ENCODE measurements at places on chromosomes 5 and 9. TPM values are rescaled to one million over a fixed set of nuclear protein-coding genes. Genes with fewer than 3 reads are reported as not detected.
A peak's percentile ranks its signal among the peaks of the same experiment; 100 is the strongest.

The IL9 gene
- total RNA-seq: not detected

GRCh38 chr9:136361754-136362449 is 1.6 kb downstream of the DNLZ start:
- H3K4me3 ChIP-seq: no peak overlapping the region
- no peaks in the 10 kb centered on the region for H3K36me3 ChIP-seq
- no peak for DNase-seq
- peak overlapping the region; percentile 82 for H3K27ac ChIP-seq
- H3K4me1 ChIP-seq: peaks cover 39% of the 10 kb centered on the region

GRCh38 chr9:133969681-133970580 is 22.2 kb downstream of the VAV2 start:
- no peaks in the 10 kb centered on the region for H3K36me3 ChIP-seq
- no peak for DNase-seq
- no peak overlapping the region for H3K27ac ChIP-seq
- H3K4me3 ChIP-seq: no peak overlapping the region

DNA sequence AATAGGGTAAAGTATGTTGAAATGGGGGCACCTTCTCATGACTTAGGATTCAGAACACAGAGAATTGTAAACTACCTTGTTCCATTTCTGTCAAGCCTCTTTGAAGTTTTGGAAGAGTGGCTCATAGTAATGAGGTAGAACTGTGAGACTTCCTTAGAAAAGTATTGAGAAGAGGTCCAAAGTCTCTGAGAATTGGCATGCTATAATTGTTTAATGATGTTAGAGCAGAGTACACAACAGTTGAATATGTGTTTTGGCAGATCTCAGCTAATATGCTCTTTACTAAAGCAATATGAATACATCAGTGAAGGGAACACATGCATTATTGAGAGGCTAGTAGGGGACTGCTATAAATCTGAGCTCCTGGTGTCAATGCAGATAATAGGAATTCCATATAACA is 579.4 kb upstream of the RIOK2 start:
- H3K4me3 ChIP-seq: no peak overlapping the region
- no peaks in the 10 kb centered on the region for H3K4me1 ChIP-seq
- H3K27ac ChIP-seq: no peak overlapping the region
- H3K36me3 ChIP-seq: no peaks in the 10 kb centered on the region

GRCh38 chr9:99116003-99116411 is 11.1 kb downstream of the TGFBR1 start:
- no peak for DNase-seq
- H3K4me1 ChIP-seq: peaks cover 80% of the 10 kb centered on the region
- no peaks in the 10 kb centered on the region for H3K36me3 ChIP-seq

The EGFL7 gene
- 272 TPM for total RNA-seq

- H3K4me1 ChIP-seq: peaks cover 57% of the 10 kb centered on the region
- H3K27ac ChIP-seq: no peak overlapping the region
- no peak overlapping the region for H3K4me3 ChIP-seq
- no peaks in the 10 kb centered on the region for H3K27me3 ChIP-seq
Measured at GRCh38 chr9:130024597-130024994, 18.4 kb downstream of the FNBP1 start.

- no peak overlapping the region for H3K27ac ChIP-seq
- no peak overlapping the region for H3K4me3 ChIP-seq
- DNase-seq: no peak
- H3K36me3 ChIP-seq: no peaks in the 10 kb centered on the region
- H3K27me3 ChIP-seq: no peaks in the 10 kb centered on the region
- no peaks in the 10 kb centered on the region for H3K4me1 ChIP-seq
Measured at GRCh38 chr9:122040561-122041242, 52.4 kb downstream of the TTLL11 start.

The MTMR12 gene
- total RNA-seq: 23.8 TPM

DNA sequence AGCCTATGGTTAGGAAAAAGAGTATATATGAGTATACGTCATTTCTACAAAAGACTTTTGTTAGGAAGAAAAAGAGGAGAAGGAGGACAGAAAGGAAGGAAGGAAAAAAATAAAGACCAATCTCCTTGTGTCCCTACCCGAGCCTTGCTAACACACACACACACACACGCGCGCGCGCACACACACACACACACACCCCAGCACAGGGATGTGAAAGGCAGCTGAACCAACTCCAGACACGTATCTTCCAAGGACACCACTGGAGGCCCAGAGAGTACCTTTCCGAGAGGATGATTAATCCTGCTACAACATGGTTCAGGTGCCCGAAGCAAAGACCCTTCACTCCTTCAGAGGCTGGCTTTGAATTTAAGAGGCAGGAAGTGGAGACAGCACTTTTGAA is 56.9 kb upstream of the GALNT10 start:
- no peaks in the 10 kb centered on the region for H3K27me3 ChIP-seq
- no peak overlapping the region for H3K27ac ChIP-seq
- no peaks in the 10 kb centered on the region for H3K36me3 ChIP-seq
- no peak for DNase-seq
- no peak overlapping the region for H3K4me3 ChIP-seq
- H3K4me1 ChIP-seq: no peaks in the 10 kb centered on the region

- H3K27me3 ChIP-seq: no peaks in the 10 kb centered on the region
- no peak for DNase-seq
- H3K4me3 ChIP-seq: no peak overlapping the region
- H3K4me1 ChIP-seq: peaks cover 7% of the 10 kb centered on the region
Measured at GRCh38 chr9:297104-297972, 82.7 kb downstream of the DOCK8 start.

- H3K27me3 ChIP-seq: no peaks in the 10 kb centered on the region
- no peaks in the 10 kb centered on the region for H3K4me1 ChIP-seq
- no peak for DNase-seq
Measured at GRCh38 chr5:139982157-139982974, 60.7 kb downstream of the NRG2 start.

Measured in vagina (tissue), 2 donors.